ENCODE measurements at places on chromosomes 12 and 14.

DNA sequence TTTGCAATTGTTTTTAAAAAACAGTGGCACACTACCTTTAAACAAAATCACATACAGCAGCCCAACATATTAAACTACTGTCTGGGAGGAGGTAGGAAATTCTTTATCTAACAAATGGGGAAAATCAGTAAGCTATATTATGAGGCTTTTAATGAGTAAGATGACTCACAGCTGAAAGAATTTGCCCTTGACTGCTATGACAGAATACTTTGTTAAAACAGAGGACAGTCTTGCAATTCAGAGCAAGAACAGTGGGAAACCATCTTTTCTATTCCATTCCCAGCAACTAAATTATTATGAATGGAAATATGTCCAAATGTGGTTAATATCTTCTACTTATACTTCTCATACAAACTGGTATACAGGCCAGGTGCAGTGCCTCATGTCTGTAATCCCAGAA is 49.2 kb upstream of the SGPP1 start:
- DNase-seq = no peak

- no peak for DNase-seq
Observed at GRCh38 chr12:104551-105081, 38.0 kb downstream of the IQSEC3 start.

GRCh38 chr14:69625299-69626131 is 14.1 kb downstream of the SUSD6 start:
- no peak for DNase-seq

DNA sequence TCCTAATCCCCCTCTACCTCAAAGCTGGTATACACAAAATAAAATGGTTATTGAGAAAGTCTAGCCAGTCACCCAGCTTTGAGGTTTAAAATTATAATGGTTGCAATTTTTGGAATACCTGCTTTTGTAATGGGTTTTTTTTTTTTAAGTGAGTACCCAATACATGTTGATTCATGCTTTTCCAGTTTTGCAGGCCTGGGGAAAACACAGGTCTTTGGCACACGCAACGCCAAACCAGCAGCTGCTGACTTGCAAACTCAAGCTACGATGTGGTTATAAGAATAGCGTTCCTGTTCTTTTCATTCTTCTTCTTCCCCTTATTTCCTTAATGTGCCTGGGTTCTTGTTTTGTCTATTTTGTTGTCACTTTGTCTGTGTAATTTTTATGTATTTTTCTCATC is 233.0 kb downstream of the EGLN3 start:
- no peak for DNase-seq

GRCh38 chr14:70188322-70188658 is 461 bp downstream of the SLC8A3 start:
- no peak for DNase-seq

DNA sequence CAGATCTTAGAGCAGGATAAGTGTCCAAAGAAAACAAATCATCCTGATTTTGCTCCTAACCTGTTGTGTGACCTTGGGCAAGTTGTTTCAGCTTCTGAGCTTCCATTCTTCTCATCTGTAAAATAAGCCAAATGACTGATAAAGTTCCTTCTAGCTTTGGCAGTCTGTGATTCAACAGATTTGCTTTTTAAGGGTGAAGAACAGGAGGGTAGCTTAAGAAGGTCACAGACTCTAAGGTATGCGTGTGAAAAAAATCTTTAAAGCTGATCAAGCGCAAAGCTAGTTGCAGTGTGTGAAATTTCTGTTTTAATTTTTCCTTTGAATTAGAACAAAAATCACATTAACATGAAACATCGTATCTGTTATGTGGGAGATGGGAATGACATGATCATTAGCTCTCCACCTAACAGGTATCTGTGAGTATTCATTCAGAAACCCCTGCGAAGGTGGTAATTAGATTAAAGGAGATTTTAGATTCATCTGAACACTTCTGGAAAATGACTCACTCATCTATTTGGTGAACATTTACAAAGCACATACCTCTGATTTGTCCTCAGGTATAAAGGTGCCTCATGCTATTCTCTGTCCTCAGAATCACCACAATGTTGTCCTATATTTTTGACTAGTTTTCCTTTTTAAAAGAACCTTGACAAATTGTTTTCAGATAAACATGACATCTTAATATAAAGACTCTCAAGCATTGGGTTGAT is 131.9 kb upstream of the CPM start:
- no peak for DNase-seq

- DNase-seq = no peak
Observed at GRCh38 chr12:89327486-89328094, 24.7 kb downstream of the DUSP6 start.

GRCh38 chr14:51978681-51979085 is 10.7 kb upstream of the RTRAF start:
- DNase-seq = no peak
